Osteoblast (primary cell): ENCODE measurements at places on chromosomes 4 and X.

- no peak for DNase-seq
These were observed 58.5 kb upstream of the AP1S2 start for GRCh38 chrX:15913146-15913545.

DNA sequence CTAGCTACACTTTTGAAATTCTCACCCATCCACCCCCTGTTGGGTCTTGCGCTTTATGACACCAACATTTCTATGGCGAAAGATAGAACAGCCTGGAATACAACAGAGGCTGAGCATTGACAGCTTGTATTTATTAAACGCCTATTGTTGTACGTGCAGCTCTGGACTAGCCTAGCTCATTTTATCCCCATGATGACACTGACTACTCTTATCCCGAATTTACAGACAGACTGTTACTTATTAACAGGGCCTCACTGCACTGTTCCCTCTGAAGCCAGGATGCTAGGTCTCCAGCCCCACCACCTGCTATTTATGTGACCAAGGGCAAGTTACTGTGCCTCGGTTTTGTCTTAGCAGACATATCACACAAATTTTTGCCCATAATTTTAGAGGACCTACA, 1.0 kb upstream of the RFC1 start:
- DNase-seq: no peak

DNA sequence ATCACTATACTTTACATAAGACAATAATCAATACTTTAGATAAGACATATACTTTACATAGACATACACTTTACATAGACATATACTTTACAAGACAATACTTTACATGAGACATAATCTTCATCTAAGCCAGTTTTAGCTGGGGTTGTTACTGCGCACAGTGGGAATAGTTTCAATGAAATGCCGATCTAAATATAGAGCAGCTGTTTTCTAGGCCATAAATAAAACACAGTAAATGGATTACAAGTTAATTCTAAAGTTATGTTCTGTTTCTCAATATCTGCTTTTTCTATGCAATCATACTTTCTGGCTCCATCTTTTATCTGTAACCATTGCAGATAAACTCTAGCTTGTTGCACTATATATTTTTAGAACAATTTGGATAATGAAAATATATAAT, 1470.6 kb upstream of the PABPC4L start:
- DNase-seq: no peak

GRCh38 chrX:37746218-37746941, 33.5 kb upstream of the CYBB start:
- DNase-seq: no peak

DNA sequence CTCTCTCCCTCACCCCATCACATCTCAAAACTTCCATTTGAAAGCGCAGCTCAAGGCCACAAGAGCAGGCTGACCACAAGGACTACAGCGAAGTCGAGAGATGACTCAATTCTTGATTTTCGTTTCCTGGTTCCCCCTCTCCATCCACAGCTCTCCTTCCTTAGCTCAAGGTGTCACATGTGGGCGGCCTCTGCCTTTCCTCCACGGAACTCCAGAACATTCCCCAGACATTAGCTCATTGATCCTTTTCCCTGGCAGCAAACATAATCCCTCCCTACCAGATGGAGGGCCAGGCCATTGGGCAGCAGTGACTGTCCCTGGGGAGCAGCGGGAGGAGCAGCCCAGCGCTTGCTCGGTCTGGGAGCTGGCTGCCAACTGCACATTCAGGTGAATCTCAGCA, 56.3 kb downstream of the CCDC149 start:
- DNase-seq: no peak

- no peak for DNase-seq
These were observed 309.8 kb upstream of the GALNT7 start for GRCh38 chr4:172858731-172859230.

DNA sequence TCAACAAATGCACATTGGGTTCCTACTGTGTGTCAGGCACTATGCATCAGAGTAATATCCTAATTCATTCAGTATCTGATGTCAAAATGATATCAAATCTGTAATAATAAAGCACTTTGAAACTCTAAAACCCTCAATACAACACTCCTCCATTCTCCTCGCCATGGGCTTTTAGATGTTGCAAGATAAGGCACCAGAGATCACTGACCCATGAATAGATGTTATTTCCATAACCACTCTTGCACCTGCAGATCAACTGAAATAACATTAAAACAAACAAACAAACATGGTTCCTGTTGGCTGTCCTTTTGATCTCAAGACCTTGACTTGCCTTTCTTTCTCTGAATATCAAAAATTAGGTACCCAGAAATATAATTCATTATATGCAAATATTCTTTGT, 100.2 kb downstream of the MAB21L2 start:
- no peak for DNase-seq

GRCh38 chr4:6692806-6693205, 872 bp upstream of the S100P start:
- no peak for DNase-seq

DNA sequence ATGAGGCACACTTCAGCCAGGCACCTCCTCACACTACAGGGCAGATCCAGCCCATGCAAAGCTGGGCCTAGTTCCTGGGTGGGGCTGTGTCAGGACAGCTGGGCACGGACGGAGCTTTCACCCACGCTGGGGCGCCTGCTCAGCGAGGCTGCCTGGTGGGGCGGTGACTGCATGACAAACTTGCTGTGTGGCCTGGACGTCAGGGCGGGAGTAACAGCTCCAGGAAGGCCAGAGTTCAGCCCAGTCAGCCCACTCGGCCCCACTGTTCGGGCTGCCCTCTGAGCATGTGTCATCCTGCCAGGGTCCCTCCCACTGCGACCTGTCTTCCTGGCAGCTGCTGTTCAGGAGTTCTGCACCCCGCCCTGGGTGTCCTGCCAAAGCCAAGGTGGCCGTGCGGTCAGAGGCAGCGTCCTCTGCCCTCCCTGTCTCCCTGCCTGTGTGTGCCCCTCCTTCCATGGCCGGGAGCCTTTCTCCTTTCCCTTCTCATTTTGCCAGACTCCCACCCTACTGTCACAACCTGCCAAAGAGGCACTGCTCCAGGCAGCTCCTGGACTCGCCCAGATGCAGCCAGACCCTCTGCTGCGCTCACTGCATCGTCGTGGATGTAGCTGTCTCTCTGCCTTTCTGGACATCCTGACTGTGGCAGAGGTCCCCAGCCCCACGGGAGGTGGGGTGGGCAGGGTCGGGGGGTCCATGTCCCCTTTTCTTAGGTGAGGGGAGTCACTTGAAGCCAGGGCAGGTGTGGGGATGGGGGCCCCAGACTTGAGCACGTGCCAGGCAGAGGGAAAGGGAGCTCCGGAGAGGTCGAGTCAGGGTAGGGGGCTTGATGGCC, 33.0 kb upstream of the KIAA0232 start:
- DNase-seq: peak; percentile 95

DNA sequence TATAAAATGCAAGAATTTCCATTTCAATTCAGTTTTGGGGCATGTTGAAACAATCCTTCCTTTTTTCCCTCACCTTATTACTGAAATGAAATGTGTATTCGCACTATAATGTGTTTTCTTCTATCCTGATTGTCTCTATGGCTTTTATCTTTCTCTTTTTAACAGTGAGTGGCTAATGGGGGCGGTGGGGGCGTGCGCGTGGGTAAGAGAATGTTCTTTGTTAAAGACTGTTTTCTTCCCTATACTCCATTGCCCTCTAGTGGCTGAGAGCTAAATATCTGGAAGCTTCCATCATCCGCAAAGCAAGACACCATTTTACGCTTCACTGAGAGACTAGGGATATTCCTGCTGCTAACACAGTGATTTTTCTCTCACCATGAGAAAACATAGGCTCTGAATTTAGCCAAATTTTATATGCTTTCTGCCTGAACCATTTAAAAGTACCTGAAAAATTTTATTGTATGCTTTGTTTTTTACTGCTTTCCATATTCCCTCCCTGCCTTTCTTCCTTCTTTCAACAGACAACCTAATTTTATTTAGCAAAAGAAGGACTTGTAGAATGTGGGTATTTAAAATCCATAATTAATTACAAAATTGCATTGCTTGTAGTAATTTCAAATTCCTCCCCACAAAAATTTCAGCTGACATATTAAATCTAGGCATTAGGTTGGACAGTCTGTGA, 194.0 kb downstream of the GASK1B start:
- peak; percentile 51 for DNase-seq

- peak; percentile 42 for DNase-seq
These were observed 19.7 kb downstream of the IRAK1 start for GRCh38 chrX:154000051-154000450.

DNA sequence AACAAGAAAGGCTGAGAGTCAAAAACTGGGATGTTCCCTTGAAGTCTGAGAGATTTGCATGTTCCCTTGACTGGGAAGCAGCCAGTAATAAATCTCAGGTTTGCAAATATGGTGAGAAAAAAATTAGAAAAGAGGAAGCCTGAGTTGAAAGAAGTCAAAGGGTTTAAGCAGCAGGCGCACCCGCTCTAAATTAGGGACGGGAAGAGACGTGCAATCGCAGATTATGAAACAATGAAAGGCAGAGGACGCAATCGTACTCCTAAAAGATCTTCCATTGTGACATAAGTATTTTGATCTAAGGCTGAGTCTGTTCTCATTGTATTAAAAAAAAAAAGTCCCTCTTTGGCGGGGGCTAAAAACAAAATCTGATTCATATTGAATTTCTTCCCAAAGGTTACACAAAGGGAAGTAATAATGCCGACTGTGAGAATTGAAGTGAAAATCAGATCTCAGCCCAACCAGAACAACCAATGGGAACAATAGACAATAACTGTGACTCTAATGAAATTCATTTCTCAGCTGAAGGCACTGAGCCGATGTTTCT, 28.2 kb downstream of the SAT1 start:
- DNase-seq: peak; percentile 53

DNA sequence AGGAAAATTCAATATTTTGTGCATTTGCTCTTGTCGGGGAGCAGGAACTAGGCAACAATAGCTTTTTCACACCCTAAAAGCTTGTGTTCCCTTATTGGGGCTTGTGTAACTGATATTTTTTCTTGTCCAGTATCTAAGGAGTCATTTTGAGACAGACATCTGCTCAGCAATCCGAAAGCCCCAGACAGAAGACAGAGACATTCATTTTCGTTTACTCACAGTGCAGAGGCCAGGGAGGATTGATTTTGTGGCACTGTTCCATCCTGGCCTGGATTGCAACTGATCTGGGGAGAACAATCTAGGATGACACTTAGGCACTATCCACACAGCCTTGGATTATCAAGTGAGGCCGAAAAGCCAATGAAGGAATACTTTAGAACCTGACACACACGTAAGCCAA, 27.4 kb upstream of the PLAC1 start:
- no peak for DNase-seq

DNA sequence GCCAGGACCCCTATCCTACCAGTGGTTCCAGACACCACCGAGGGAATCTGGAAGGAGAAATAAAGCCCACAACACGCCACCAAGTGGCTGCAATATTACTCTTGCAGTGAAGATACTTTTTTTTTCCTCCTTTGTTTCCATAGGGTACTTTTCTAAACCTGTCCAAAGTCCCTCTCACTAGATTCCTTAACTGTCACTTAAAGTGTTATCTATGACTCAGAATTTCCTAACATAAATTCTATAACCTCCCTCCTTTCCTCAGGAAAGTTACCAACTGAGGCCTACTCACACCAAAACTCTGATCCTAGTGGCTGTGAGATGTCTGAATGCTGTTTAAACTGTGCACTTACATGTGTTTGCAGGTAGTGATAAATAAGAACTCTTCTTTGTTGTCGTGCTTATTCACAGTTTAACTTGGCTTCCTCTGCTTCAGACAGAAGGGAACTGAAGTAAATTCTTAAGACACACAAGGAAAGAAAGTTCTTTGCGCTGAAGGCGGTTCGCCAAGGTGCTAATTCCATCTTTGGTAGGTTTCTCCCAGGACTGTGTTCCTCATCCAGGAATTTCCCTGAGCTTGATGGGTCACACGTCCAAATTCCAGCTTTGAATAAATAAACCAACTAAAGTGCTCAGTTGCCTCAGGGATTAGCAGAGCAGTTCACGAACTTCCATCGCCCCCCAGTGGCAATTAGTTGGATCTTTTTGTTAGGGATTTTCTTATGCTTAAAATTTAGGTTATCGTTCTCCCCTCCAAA, 10.7 kb upstream of the HCCS start:
- no peak for DNase-seq

GRCh38 chr4:23770011-23770410, 119.8 kb downstream of the PPARGC1A start:
- no peak for DNase-seq

- no peak for DNase-seq
These were observed 1064.0 kb upstream of the PCDH10 start for GRCh38 chr4:132085105-132085504.

GRCh38 chrX:1658071-1658491, 43.2 kb downstream of the ASMT start:
- DNase-seq: no peak

GRCh38 chr4:19285146-19285545, 966.6 kb upstream of the SLIT2 start:
- peak; percentile 31 for DNase-seq

GRCh38 chr4:82559735-82560120, 2.1 kb downstream of the TMEM150C start:
- DNase-seq: no peak

DNA sequence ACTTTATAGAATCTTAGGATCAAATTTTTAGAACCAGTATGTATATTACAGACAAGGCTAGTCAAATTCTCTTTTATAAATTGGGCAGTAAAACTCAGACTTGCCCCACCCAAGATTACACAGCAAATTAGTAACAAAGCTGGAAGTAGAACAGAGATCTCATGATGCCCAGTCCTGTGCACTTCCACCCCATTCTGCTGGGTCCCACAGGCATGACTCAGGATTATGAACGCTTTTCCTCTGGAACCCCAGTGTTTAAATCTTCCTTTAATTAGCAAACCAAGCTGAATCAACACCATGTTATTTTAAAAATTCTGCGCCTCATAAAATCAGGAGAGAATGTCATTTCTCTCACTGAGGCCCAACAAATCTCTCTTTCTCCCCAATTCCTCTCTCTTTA, 1.5 kb upstream of the IL13RA2 start:
- no peak for DNase-seq

GRCh38 chr4:164383058-164383357, 370.9 kb upstream of the SMIM31 start:
- no peak for DNase-seq

DNA sequence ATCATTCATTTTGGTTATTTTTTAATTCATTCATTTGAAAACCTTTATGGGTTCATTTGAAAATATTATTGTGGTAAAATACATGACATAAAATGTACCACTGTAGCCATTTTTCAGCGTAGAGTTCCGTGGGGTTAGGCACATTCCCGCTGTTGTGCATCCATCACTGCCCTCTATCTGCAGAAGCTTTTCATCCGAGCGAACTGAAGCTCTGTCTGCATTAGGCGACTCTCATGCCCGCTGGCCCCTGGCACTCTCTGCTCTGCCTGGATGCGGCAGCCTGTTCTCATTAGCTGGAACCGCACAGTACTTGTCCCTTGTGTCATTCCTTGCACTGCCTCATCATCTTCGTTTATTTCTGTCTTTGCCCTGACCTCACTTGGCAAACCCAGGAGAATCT, 17.5 kb downstream of the CFAP99 start:
- peak; percentile 87 for DNase-seq
